H1 (cell line): ENCODE measurements at places on chromosomes 7 and 10. TPM values are rescaled to one million over a fixed set of nuclear protein-coding genes. Genes with fewer than 3 reads are reported as not detected.
A peak's percentile ranks its signal among the peaks of the same experiment; 100 is the strongest.

GRCh38 chr7:68407460-68407859, 1190.8 kb upstream of the AUTS2 start:
- DNase-seq: no peak

The PWWP2B gene
- 10.8 and 11.0 TPM in 2 replicates for total RNA-seq

GRCh38 chr7:71937840-71938371, 474.2 kb downstream of the CALN1 start:
- no peak for DNase-seq

DNA sequence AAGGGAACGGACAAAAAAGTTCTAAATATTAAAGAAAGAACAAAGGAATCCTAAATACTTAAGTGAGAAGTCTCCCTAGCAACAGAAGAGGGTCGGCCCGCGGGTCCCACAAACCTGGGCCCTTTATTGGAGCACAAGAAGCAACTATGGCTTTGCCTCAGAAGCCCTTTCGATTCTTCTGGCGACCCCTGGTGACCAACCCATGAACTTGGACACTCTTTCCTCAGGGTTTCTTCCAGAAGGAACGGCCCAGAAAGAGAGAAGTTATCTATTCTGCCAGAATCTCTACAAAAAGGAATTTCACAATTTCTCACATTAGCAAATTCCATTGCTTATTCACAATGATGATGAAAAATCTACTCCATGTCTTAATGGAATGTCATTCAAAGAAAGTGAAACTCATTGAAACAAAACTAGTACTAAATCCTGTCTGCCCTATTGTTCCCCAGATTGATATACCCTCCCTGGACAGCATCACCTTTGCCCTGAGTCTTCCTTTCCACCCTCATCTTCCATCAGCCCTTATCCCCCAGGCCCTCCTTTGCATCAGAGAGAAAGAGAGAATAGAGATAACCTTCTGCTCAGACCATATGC, 43.7 kb downstream of the CPVL start:
- DNase-seq: peak; percentile 80
